ENCODE measurements at places on chromosomes 12 and 14.
A peak's percentile ranks its signal among the peaks of the same experiment; 100 is the strongest.

- no peak for DNase-seq
Measured at GRCh38 chr12:51242876-51243275, 4.2 kb downstream of the DAZAP2 start.

- DNase-seq, result peak; percentile 52
Measured at GRCh38 chr12:69981881-69982475, 157.0 kb downstream of the MYRFL start.

GRCh38 chr12:14654416-14654815, 42.0 kb downstream of the GUCY2C start:
- DNase-seq, result no peak

- peak; percentile 63 for DNase-seq
Measured at GRCh38 chr14:23186913-23187654, 3.6 kb upstream of the SLC7A8 start.

DNA sequence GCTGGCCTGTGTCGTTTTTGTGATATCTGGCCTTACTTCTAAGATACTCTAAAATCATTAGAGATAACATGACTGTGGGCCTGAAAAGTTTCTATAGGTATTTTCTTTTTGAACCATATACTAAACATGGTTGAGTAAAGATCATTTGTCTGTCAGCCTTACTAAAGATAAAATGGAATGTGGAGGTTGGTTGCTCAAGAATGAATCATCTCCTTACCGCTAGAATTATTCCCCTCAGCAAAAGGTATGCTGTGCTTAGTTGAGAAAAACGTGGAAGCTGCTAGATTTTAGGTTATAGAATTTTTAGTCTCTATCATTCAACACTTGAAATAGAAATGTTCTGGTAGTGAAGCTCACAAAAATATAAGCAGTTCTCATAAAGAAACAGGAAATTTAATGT, 407.3 kb downstream of the AEBP2 start:
- peak; percentile 67 for DNase-seq

- no peak for DNase-seq
Measured at GRCh38 chr12:10891937-10892336, 7.9 kb upstream of the PRH1 start.

DNA sequence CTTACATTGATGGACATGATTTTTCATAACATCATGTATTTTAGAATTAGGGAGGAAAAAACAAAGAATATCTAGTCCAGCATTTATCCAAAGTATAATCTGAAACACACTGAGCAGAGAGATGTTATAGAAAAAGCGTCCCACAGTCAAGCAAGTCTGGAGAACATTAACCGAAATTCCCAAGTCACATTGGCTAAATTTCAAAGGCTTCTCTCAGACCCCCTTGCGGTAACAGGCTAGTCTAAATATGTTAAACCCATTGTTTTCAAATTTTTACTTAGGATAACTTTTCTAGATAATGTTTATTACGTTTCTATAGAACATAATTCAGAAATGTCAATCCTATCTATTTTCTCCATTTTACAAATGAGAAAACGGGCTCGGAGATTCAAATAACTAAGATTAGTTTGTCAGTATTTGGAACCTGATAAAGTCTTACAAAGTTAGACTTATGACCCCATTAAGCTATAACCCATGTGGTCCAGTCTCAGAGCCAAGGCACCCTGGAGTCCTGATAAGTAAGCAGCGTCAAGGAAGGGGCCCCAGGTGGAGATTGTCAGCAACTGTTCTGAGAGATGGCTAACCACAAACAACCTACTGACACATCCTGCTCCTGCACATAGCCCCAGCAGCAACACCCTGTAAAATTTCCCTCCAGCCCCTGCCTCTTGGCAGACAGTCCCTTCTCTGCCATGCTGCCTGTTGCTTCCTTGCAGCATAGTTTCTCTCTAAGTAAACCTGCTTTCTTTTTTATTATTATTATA, 220.6 kb upstream of the TMEM260 start:
- DNase-seq, result no peak

- peak; percentile 10 for DNase-seq
Measured at GRCh38 chr12:57429473-57430111, 1.3 kb downstream of the R3HDM2 start.

GRCh38 chr12:120337730-120338129, 10.2 kb upstream of the PLA2G1B start:
- DNase-seq, result no peak

DNA sequence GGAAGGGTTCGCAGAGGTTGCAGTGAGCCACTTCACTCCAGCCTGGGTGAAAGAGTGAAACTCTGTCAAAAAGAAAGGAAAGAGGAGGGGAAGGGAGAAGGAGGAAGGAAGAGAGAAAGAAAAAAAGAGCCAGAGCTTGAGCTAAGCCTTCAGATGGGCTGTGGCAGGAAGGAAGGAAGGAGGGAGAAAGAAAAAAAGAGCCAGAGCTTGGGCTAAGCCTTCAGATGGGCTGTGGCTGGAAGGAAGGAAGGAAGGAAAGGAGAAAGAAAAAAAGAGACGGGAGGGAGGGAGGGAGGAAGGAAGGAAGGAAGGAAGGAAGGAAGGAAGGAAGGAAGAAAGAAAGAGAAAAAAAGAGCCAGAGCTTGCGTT, 13.6 kb upstream of the ANKRD9 start:
- DNase-seq, result no peak

DNA sequence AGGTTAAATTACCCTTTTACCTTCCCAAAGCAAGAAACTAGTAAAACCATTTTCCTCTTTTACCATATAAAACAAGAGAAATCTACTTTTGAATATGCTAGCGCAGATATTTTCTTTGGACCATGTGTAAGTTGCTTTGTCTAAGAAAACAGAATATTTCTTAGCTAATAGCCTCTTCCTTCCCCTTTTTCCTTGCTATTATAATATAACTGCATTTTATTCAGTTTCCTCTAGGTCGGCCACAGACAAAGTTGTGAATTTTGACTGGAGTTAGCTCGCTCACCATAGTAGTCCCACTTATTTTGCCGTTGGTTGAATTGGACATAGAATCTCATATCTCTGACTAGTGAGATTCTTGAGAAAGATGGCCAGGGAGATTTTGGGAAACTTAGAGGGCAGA, 115.6 kb downstream of the PLEKHA5 start:
- no peak for DNase-seq

DNA sequence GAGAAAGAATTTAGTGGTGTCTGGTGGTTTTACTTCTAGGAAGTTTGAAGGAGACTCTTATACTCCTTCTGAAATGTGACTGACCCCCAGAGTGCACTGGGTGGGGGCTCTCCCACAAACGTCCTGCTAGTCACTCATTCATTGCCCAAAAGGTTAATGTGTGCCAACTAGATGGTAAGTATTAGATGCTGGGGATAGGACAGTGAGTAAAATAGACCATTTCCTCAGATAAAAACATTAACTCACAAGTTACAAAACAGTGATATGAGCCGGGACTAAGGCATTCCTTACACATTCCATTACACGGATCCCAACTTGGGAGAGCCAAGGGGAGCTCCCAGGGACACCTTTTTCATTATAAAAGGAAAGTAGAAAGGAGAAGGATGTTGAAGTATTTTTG, 185.1 kb downstream of the ATXN7L3B start:
- no peak for DNase-seq

GRCh38 chr12:64064706-64065105, 157.4 kb downstream of the KICS2 start:
- DNase-seq, result no peak

DNA sequence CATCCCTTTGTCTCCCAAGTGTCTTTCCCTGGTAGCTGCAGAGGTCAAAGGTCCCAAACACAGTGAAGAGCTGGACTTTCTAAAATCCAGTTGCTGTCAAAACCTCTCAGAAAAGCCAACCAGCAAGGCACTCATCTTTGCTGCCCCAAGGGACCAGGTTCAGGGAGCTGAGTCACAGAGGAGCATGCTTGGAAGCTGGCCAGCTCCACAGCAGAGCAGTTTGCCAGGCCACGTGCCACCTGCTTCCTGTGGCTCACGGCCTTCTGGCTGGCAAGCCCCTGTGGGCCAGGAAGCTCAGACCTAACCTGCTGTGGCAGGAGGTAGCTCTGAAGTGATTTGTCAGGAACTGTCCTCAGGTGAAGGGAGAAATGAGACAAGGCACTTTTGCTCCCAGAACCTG, 3.6 kb downstream of the ISCU start:
- DNase-seq, result peak; percentile 72

DNA sequence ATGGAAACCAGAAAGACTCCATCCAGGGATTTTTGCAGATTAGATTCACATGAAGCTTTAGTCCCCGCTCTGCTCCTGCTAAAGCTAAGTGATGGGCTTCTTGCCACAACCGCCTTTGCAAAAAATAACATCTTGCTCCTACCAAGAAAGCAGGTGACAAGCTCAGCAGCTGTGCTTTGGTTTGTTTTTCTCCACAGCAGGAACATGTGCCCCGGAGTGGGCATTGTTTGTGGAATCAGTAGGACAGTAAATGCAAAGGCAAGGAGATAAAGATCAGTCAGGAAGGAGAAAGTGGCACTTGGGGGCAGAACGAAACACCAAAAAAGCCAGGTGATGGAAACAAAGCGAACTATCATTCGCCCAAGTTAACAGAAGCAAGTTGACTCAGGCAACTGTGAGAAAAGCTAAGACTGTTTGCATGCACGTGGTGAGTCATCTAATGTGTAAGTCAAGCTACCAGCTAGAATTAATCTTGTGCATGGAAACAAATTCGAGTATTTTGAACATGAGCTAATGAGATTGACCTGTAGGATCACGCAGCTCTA, 165.5 kb upstream of the PLXNC1 start:
- peak; percentile 74 for DNase-seq

GRCh38 chr12:1593174-1594005, 991 bp downstream of the FBXL14 start:
- no peak for DNase-seq
